ENCODE measurements at places on chromosomes 12 and 14.

GRCh38 chr14:105118646-105119407 is 49.7 kb downstream of the JAG2 start:
- no peak for DNase-seq

DNA sequence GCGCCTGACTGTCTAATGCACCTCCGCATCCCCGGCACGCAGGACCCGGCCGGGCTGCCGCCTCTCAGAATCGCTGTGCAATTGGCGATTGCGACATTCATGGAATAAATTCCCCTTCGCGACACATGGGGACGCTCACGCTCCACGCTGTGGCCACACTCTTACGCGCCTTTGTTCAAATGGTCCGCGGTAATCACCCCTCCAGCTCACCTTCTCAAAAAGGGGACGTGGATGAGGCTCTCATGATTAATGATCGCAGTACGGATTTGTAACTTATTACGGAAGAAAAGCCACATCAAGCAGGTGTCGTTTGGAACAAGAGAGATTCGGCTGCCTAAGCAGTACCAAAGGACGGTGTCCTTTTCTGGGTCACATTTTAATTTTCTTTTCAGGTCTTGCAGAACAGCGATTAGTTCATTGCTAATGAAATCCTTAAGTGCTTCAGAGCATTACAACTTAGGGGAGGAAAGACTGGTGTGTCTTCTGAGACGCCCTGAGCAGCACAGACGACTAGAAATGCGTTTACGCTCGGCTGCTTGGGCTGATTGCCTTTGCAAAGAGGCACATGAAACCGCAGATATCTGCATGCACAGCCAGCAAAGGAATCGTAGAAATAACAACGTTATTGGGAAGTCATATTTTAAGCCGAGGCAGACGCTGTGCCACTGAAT is 37.3 kb upstream of the ADGRD1 start:
- peak; percentile 54 for DNase-seq

DNA sequence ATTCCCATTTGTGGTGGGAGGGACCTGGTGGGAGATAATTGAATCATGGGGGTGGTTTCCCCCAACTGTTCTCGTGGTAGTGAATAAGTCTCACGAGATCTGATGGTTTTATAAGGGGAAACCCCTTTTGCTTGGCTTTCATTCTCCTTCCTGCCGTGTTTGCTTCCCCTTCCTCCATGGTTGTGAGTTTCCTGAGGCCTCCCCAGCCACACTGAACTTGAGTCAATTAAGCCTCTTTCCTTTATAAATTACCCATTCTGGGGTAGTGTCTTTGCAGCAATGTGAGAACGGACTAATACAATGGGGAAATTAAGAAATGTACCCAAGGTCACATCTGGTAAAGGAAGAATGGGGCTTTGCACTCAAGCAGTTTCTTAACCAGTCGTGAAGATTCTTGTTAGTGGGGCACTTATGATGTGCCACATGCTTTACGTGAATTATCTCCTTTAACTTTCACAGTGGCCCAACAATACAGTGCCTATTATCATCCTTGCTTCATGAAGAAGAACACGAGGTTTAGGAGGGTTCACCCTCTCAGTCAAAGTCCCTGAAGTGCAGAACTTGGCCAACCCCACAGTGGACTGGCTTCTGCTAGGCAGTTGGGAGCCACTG is 234.3 kb downstream of the EFCAB11 start:
- DNase-seq = no peak

GRCh38 chr14:36268121-36268520 is 52.3 kb downstream of the MBIP start:
- no peak for DNase-seq

GRCh38 chr12:114320101-114320500 is 85.8 kb downstream of the TBX5 start:
- no peak for DNase-seq
